ENCODE measurements at places on chromosomes 11 and 22.

DNA sequence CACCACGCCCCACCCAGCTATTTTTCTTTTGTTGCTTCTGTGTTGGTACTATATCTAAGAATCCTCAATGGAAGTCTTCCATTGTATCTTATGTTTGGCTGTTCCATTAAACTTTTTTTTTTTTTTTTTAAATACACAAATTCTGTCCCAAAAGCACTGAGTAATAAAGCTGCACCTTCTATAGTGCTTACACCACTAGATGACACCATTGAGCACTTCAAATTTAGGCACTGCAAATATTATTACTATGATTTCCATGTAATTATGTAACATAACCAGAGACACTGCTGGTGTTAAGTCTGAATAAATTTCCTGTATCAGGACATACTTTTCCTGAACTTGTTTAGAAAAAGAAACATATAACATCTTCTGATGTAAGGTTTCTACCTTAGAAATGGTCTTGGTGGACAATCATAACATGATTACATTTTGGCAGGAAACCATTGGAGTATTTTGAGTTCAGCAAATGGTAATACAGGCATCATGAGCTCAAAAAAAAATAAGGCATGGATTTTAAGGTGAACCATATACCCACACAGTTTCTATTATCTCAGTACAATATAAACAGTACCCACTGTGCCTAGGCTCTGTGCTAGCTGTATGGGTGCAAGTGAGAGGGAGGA, 110.5 kb downstream of the ATG16L2 start:
- DNase-seq: no peak

- no peak for DNase-seq
Measured at GRCh38 chr11:110493346-110493745, 63.6 kb downstream of the FDX1 start.

- DNase-seq: no peak
Measured at GRCh38 chr11:128890543-128891368, at the start of gene KCNJ5. KCNJ5 (plus strand) TSS chr11:128891356; CDS start chr11:128911274, 19,918 bp downstream.

GRCh38 chr22:35541254-35541748, 670 bp downstream of the RASD2 start:
- DNase-seq: no peak

GRCh38 chr11:73292525-73292894, 15.6 kb upstream of the ARHGEF17 start:
- DNase-seq: no peak

- DNase-seq: no peak
Measured at GRCh38 chr11:130023204-130023603, 20.6 kb upstream of the PRDM10 start.

All from amygdala (tissue), 56 donors.